Hindlimb muscle (tissue), 1 donor: ENCODE measurements at places on chromosomes 1 and 21. TPM values are rescaled to one million over a fixed set of nuclear protein-coding genes. Genes with fewer than 3 reads are reported as not detected.

The PPM1J gene
- 3.8 TPM for polyA plus RNA-seq

The C1orf87 gene
- 1.7 TPM for polyA plus RNA-seq

DNA sequence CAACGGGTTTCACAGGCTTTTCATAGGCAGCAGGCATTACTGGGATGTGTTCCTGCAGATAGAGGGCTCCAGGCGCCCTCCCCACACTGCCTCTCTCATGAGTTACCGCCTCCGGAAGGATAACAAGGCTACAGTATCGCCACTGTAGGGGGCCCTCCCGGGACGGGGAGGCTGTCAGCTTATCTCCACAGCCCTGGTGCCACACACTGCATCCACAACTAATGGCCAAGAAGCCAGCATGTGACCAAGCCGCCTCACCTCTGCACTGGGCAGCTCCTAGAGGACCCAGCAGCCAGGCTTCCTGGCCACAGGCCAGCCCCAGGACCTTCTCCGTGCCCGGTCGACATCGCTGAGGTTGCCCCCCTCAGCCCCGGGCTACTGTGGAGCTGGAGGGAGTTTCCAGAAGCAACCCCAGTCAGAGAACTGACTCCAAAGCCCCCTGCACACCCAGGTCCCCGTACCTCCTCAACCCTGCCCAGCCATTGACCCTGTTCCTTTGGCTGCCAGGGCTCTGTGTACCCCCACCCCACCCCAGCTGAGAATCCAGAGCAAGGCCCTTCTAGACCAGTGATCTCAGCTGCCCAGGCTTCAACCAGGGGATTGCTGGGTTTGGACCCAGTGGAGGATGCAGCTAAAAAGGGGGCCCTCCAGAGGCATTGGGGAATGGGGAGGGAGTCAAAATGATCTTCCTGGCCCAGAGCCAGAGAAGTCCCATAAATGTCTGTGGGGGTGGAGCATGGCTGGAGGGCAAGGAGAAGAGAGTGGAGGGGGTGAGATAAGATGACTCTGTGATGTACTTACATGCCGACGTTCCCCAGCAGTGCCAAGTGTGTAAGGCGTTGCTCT is 45.0 kb downstream of the NEK2 start:
- no peak for DNase-seq

DNA sequence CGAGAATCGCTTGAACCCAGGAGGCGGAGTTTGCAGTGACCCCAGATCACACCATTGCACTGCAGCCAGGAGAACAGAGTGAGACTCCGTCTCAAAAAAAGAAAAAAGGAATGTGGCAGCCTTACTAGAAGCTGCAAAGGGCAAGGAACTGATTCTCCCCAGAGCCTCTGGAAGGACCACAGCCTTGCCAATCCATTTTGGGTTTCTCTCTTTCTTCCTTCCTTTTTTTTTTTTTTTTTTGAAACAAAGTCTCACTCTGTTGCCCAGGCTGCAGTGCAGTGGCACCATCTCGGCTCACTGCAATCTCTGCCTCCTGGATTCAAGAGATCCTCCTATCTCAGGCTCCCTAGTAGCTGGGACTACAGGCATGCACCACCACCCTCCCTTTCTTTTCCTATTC is 9.9 kb upstream of the IFNGR2 start:
- DNase-seq, result no peak
